Kidney tubule cell (primary cell): ENCODE measurements at places on chromosomes 5 and 9.

GRCh38 chr9:120918931-120919842, 7.4 kb downstream of the TRAF1 start:
- no peak for DNase-seq

GRCh38 chr5:79330071-79330470, 94.1 kb downstream of the JMY start:
- no peak for DNase-seq

DNA sequence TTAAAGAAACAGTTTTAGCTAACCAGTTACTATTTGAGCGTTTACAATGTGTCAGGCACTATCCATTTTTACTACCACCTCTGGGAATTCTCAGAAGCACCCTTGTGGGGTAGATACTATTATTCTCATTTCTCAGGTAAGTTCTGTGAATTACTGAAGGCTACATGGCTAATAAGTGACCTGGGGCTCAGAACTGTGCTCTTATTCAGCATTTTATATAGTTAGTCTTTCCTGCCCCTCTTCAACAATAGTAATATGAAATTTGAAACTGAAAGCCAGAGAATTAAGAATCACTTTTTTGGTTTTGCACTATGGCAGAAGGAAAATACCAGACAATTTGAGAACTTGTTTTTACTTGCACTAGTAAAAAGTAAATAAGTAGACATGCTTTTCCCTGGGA, 11.8 kb downstream of the ELL2 start:
- no peak for DNase-seq

DNA sequence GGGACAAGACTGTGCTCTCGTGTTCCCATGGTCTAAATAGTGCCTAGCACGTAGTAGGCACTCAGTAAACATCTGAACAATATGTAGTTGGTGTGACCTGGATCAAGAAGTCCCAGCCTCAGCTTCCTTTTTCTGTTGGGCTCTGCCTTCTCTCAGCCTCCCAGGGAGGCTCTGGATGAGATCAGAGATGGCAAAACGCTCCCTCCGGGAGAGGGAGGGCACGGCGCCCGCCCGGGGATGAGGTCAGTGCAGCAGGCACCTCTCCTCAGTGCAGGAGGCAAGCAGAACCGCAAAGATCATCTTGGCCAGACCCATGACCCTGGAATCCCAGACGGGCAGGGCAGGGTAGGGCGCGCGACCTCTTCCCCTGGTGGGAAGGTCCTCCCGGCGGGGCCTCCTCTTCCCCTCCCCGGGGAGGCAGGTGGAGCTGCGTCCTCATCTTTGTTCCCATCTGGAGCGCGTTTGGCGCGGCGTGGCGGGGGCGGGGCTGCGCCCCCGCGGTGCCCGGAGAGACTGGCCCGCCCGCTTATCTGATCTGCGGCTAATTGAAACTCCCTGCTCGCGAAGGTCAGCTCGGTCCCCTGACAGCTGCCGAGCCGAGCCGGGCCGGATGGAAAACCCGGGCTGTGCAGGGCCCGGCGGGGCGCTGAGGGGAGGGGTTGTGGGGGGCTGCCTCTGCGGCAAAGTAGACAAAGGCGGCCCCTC, 60.9 kb downstream of the CXXC5 start:
- peak; percentile 95 for DNase-seq

DNA sequence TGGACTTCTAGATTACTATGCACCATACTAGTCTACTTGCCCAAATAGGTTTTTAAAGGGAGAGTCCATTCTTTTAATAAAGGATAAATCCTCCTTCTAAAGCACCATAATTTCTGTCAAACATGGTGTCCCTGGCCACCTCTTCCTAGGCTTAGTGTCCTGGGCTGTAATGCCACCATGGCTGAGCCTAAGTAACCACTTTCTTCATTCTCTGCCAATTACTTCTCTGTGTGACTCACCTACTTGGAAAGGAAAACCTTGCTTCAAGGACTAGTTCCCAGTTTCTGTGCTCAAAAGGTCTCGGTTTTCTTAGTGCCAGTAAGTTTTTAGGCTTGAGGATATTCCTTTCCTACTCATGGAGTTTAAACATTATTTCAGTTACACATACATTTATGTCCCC, 273.4 kb downstream of the DENND1A start:
- DNase-seq: peak; percentile 51

DNA sequence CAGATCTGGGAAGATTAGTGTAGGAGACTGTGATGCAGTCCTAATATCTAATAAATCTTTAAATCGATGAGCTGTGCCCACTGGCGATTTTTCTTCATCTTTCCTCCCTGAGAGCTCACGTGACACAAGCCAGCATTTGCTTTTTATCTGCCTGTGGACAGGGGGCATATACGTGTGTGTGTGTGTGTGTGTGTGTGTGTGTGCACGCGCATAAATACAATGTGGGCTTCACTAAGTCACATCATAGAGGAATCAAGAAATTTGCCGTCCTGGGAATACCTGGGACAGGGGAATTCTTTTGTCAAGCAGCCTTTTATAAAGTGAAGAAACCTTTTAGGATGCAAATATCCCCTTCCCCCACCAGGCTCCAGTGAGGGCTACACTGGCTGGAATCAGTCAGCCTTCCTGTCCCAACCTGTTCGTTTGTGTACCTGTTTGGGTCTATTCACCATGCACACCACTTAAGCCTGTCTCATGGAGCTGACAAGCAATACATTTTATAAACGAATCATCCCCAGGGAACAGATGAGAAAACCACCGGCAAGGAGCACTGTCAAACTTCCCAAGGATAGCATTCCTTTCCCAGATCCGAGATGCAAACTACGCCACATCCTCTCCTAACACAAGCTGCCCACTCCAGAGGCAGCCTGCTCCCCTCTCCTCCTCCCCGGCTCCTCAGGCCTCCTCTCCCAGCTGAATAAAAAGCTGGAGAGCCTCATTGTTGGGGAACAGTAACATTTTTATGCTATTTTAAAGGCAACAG, 2.7 kb downstream of the EPB41L4B start:
- peak; percentile 43 for DNase-seq

DNA sequence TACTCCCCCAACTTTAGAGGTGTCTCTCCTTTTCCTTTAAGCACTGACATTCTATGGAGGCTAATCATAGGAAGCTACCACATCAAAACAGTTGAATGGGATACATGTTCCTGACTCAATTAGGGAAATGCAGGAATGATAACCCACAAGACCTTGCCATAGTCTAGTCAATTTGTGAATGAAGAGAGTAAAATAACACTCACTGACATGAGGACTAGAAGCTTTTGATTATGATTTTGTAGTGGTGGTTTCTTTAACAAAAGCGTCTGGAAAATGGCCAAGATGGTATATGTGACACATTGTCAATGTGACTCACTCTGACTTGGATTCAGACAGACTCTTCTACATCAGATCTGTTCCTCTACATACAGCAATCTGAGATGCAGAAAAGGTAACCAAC, 13.7 kb upstream of the PRELID2 start:
- peak; percentile 59 for DNase-seq

- no peak for DNase-seq
Measured at GRCh38 chr5:83527221-83527620, 55.7 kb downstream of the VCAN start.

GRCh38 chr9:37471942-37472684, 6.9 kb upstream of the ZBTB5 start:
- peak; percentile 99 for DNase-seq

- DNase-seq: no peak
Measured at GRCh38 chr5:38121420-38121819, 136.9 kb upstream of the EGFLAM start.

- DNase-seq: no peak
Measured at GRCh38 chr9:95572381-95573151, 55.8 kb upstream of the PTCH1 start.

- DNase-seq: no peak
Measured at GRCh38 chr9:6689893-6690674, 44.6 kb upstream of the GLDC start.

DNA sequence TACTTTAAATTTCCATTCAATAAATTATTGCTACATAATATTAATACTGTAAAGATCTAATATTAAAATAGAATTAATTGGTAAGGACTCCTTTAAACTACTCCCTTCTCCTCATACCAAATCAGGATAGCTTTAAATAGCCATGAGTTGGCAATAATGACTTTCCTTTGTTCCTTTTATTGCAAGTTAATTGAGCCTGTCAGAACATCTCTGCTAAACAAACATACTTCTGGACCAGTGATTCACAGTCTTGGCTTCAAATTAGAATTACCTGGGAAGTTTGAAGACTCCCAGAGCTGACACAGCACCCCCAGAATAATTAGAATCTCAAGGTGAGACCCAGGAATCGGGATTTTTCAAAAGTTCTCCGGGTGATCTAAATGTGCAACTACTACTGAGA, 18.7 kb downstream of the C5orf58 start:
- DNase-seq: no peak

GRCh38 chr9:69569738-69570451, 102.3 kb downstream of the APBA1 start:
- peak; percentile 91 for DNase-seq

GRCh38 chr9:133306242-133307204, 29.5 kb downstream of the SURF6 start:
- no peak for DNase-seq

DNA sequence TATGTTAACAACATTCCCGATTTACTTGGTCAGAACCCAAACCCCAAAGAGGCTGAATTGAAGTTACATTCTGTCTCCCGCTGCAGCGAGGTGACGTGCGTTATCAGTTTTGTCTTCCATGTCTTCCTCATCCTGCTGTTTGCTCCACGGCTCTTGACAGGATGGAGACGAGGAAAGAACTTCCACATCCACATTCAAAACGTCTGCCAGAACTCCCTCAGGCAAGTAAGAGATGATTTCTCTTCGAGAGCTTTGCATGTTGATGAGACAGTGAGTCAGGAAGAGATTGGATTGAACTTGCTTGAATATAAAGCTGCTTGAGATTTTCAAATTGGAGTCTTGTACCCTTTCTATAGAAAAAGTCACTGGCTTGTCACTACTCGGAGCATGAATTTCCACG, 242.6 kb downstream of the AUH start:
- DNase-seq: peak; percentile 31

- DNase-seq: no peak
Measured at GRCh38 chr9:84822589-84823233, 153.2 kb downstream of the NTRK2 start.

DNA sequence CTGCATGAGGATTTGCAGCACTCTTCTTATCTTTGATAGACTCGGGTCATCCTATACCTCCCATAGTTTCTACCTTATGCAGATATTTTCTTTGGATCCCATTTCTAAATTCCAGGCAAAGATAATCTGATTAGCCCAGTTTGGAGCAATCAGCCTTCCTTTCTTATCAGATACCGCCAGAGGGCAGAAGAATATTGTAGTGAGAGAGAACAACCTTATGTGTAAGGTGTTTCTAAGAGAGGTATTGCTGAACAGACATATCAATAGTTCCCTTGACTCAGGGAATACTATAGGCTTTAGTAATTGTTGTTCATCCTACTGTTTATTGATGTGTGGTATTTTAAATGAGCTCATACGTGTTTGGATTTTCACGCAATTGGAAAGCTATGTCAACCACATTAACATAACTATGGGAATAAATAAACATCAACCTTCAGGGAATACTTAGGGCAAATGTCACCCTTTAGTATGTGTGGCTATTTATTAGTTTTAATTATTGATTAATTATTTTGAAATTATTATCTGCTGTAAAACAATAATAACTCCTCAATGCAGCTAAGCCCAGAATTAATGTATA, 1435.2 kb upstream of the CDH9 start:
- peak; percentile 32 for DNase-seq

DNA sequence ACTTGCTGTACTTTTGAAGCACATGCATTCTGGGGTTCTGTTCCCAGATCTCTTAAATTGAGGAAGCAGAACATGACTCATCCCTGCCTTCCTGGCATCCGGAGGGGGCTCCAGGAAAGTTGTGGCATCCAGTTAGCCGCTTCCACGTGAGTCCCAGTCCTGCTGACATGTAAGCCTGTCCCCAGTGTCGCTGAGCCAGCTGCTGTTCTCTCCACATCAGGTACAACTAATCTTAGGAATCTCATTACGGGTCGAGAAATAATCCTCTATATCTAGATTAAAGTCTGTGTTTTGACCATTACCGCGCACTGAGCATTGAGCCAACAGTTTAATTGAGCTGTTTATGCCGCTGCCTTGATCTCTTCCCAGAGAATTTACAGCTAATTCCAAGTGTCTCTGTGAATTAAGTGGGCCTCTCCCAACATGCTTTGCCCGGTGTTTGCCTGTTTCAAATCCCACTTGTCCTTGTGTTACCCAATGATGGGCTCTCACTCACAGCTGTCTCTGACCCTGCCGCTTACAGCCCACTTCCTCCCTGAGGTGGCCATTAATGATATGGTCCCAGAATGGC, 10.5 kb upstream of the SHB start:
- no peak for DNase-seq

GRCh38 chr5:139633295-139634027, 14.7 kb upstream of the CXXC5 start:
- DNase-seq: peak; percentile 80

DNA sequence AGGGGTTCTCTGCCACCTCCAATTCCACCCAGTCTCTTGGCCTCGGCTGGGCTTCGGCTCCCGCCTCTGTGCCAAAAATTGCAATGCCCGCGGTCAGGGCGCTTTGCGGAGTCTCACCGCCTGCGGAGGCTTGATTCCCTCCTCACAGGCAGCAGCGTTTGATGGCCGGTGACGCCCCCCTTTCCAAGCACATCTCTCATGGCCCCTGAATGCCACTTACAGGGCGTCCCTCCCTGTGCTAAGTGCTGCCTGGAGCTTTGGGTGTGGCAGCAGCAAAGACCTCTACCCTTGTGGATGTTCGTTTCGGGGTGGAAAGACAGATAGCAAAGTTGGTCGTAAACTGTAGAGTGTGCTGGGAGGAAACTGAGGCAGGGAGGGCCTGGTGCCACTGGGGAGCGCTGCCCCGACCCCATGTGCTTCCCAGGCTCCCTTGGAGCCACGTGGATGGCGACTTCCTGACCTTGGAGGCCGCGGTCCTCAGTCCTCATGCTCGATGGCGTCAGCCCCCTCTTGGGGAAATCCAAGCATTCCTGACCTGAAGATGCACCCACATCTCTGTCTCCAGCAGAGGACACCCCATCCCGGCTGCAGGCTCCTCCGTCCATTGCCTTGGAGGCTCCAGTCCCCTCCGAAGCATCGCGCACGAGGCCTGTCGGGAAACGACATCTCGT, 249.2 kb upstream of the IRX4 start:
- no peak for DNase-seq

DNA sequence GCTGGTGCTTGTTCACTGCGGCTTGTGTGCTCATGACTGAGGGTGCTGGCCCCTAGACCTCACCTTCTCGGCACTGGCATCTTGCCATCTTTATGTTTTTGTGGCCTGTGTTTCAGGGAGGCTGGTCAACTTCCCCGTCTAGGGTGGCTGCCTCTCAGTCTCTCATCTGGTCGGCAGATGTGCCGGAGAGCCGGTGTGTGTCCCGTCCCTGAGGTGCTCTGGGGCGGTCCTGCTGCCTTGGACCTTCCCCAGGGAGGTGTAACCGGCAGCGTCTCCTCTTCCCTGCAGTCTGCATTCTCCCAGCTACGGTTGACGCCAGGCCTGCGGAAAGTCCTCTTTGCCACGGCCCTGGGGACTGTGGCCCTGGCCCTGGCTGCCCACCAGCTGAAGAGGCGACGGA, 5.6 kb downstream of the MIGA2 start:
- no peak for DNase-seq
